SHP77 treated with DMSO at 0.1 percent for 48 hours (cell line): ENCODE measurements at places on chromosomes 2 and 18.

GRCh38 chr2:46737577-46737976 lies 178.0 kb downstream of the MCFD2 start:
- DNase-seq, result no peak

GRCh38 chr18:79680100-79680879 lies 687 bp downstream of the CTDP1 start:
- DNase-seq, result no peak

DNA sequence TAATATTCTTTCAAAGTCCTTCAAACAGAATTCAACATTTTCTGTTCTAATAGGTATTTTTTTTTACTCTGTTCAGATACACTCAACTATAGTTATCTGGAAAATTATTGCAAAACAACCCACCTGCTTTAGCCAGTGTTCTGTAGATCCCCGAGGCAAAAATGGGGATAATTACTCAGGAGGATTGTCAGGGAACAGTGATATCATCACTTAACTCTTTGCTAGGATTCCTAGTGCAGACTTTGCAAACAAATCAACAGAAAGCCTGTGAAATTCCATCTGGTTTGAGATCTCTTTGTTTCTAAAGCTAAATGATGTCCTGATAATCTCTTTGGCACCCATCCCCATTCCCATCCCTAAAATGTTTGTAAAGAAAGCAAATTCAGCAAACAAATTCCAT lies 413.6 kb upstream of the MEIS1 start:
- peak; percentile 23 for DNase-seq

DNA sequence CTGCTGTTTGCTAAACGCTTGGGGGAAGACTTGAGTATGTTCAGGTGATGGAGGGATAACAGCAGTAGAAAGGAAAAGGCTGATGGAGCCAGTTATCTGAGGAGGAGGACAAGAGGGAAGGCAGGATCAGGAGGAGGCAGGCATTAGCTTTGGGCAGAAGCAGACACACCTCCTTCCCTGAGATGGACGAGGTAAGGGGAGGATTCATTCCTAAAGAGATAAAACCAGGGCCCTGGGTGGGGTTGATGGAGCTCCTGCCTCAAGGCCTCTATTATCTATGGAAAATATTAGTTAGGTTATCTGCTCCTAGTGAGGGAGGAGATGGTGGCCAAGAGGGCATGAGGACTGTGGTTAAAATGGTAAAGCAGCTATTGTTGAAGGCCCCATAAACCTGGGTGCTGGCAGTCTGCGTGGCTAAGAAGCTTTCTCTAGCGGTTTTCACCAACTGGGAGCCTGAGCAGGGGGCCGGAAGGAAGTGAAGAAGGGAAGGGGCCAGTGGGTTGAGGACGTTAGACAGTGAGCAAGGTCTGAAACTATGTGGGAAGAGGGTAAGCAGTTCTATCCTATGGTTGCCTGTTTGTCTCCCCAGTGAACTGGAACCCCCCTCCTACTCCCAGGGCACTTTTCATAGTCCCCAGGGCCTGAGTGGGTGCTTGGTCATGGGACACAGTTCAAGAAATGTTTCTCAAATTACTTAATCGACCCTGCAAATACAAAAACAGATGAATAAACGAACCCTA lies 56.6 kb upstream of the HK2 start:
- DNase-seq, result no peak

DNA sequence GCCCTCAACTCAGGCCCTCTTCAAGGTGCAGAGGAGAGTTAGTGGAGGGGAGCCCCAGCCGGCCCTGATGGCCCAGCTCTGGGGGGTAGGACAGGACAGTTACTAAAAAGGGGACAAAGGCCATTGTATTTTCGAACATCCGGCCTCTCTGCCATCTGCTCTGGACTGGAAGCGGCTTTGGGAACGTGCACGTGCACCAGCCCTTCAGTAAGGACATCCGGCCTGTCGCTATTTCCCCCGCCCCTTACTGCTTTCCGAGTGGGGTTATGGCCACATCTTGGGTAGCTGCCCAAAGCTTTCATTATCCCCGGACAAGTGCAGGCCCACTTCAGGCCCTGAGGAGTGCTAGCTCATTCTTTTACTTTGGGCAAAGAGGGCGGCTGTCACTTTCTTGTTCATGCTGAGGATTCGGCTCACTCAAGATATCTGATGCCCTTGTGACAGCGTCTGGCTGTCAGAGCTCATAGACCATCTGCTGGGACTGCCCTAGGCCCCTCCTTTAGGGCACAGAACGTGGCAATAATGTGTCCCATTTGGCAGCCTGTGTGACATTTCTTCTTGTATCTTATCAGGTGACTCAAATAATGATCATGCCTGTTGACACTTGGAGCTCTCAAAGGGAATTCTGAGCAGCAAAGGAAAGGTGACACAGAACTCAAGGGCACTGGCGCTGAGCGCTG lies 17.5 kb downstream of the SLC4A3 start:
- no peak for DNase-seq

DNA sequence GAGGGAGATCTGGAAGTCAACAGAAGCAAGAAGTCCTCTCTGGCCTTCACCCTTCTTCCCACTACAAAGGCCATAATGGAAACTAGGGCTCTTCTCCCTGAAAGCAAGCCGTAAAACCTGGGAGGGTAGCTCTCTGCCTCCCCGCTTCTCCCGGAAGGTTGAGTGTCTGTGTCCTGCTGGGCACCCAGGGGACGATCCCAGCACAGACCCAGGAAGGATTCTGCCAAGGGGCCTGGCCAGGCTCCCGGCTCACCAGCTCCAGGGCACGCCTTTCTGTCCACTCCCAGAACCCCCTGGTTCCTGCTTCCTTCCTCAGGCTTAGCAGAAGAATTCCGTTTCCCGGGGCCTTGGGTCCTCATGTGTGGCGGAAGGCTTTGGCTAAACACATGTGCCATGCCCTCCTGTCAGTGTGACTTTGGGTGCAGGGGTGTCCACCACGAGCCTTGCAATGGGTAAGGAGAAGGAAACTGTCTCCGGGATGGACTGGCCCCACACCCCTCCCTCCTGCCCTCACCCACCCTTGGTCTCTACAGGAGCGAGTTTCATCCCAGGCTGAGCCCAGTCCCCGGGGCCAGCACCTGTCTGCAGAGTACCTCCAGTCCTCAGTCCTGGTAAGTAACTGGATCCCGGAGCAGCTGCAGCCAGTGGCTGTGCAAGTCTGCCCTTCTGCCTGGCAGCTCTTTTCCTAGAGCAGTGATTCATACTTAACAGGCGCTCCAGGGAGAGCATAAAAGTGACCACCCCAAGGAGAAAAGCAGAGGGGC lies 135.8 kb downstream of the TPO start:
- peak; percentile 45 for DNase-seq

GRCh38 chr18:60894254-60894945 lies 438.8 kb upstream of the CDH20 start:
- DNase-seq, result no peak

DNA sequence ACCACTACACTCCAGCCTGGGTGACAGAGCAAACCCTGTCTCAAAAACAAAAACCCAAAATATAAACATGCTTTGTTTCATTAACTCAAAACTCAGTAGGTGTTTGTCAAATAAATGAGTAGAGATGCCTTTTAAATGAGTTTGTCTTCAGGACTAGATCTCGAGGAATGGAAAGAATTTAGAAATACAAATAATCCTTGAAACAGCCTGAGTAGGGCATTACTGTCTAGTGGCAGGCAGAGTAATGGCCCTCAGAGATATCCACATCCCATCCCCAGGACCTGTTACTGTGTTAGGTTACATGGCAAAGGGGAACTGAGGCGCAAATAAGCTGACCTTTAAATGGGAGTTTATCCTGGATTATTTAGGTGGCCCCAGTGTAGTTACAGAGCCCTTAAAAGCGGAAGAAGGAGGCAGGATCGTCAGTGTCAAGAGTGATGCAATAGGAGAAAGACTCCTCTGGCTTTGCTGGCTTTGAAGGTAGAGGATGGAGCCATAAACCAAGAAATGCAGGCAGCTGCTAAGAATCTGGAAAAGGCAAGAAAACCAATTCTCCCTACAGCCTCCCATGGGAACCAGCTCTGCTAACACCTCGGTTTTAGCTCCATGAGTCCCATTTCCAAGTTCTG lies 63.0 kb downstream of the CABLES1 start:
- no peak for DNase-seq

DNA sequence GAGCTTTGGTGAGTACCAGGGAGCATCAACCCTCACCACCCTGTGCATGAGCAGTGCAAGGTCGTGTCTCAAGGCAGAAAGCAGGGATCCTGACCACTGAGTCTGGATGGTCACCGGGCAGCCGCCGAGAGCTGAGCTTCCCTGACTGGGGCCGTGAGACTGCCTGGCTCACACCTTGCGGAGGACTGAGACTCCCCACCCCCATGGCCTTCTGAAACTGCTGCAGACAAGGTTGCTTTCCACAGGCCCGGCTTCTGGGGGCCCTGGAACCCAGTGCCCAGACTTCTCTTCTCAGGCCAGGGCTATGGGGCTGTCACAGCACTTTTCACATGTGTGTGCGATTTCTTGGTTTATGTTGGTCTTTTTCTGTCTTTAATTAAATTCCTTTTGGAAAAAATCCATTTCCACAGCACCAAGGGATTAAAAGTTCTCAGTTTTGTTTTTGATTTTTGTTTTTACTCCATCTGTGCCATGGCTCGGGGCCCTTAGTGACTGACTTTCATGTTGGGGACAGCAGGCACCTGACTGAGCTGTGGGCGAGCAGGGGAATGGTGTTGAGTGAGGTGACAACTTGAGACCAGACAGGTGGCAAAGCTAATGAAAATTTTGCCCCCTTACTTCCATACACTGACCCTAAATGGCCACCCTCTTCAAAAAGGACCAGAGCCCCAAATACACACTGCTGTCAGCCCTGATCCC lies 297.9 kb downstream of the CYP26B1 start:
- DNase-seq, result no peak

DNA sequence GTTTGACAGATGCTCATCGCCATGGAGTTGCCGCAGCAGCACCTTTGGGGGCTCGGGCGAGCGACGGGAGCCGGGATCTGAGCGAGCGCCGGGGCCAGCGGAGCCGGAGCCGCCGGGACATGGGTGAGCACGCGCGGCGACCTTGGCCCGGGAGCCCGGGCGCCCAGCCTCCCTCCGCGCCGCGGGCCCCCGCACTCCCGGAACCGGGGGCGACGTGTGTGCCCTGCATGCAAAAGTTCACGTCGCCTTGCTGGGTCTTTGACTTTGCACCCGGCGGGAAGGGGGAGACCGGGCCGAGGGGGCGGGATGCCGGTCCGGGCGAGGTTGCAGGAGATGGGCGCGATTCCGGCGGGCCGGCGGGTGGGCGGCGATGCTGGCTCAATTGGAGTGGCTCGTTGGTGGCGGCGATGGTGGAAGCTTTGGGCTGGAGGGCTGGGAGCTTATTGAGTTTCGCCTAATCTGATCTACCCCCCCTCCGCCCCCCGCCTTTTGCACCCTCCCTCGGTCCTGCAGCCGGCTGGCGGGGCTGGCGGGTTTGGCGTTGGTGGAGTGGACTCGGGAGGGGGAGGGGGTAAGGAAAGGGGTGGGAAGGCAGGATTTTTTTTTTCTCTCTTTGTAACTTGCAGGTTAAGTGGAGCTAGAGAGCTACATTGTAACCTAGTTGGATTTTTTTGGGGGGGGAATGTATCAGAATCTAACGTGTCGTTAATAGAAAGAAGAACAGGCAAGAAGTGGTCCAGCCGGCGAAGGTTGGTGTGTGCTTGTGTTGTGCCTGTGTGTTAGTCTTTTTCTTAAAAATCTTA lies at the start of gene SETBP1:
TSS of gene SETBP1 (plus strand) at position 616 of the 803 bp plus-strand sequence. CDS start 20,459 bp downstream, outside the sequence.
- peak; percentile 24 for DNase-seq

GRCh38 chr2:142867136-142867535 lies 10.3 kb upstream of the KYNU start:
- DNase-seq, result no peak

- no peak for DNase-seq
Measured at GRCh38 chr2:100208141-100208770, 65.9 kb upstream of the AFF3 start.

GRCh38 chr2:105722726-105723297 lies 21.9 kb upstream of the NCK2 start:
- DNase-seq, result no peak

DNA sequence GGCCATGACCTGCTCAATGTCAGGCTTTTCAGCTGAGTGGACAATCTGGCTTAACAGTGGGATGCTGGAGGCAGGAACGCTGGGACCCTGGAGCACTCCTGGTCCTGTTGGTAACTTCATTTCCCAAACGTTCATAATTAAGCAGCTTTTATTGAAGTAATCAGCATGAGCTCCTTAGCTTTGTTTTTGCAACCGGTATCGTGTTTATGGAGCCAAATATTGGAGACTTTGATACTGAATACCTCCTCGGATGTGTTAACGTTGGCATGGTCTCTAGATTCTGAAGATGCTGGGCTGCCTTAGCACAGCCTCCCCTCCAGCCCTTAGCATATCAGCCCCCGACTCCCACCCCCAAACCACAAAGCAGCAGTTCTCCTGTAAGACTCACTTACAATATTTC lies 60.7 kb downstream of the OSR1 start:
- no peak for DNase-seq

- DNase-seq, result no peak
Measured at GRCh38 chr2:241763551-241764274, 12.9 kb upstream of the GAL3ST2 start.

DNA sequence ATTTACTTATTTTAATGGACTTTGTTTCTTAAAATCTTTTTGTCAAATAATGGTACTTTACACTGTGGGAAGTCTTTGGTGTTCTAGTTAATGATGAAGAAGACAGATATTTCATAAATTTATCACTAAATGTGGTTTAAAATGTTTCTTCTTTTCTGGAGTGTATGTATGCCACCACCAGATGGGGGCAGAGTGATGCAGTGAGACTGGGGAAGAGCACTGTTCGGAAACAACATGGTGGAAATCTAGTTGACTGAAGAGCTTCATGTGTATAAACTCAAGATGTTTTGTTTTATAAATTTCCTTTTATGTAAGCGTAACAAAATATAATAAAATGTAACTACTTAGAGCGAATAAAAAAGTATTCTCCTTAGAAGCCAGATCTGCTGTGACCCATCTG lies 195.1 kb downstream of the KCNE4 start:
- DNase-seq, result no peak

GRCh38 chr2:114769110-114769509 lies 326.7 kb downstream of the DPP10 start:
- no peak for DNase-seq

GRCh38 chr18:62522178-62522503 lies 684 bp upstream of the ZCCHC2 start:
- no peak for DNase-seq

DNA sequence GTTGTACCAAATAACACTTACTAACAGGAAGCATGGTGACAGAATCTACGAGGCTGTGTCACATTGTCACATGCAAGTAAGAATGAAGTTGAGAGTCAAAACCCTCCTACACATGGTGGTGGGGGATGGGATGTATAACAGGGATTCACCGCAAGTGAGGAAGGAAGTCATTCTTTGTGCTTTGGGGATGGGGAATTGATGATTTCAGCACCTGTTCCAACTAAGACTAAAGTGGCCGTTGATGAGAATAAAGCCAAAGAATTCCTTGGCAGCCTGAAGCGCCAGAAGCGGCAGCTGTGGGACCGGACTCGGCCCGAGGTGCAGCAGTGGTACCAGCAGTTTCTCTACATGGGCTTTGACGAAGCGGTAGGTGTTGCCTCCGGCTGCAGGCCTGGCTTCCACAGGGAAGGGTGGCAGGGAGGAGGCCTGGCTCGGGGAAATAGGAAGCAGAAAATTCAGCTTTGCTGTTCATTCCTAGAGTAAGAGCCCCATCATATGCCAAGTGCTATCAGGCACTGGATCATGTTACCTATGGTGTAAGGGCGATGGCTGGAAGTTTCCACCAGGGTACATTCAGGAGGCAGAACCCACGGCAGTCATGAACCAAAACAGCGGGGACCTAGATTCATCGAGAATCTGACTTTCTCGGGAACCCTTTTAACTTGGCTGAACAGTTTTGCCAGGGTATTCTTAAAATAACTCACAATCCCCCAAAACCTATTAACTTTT lies 120.3 kb downstream of the UXS1 start:
- DNase-seq, result no peak

- DNase-seq, result no peak
Measured at GRCh38 chr2:225454412-225454811, 54.9 kb downstream of the NYAP2 start.

GRCh38 chr2:145226901-145227300 lies 707.0 kb upstream of the ZEB2 start:
- no peak for DNase-seq
